A673 (cell line): ENCODE measurements at places on chromosomes 13 and 19. TPM values are rescaled to one million over a fixed set of nuclear protein-coding genes. Genes with fewer than 3 reads are reported as not detected.

The FOXA3 gene
- total RNA-seq = not detected in 2 replicates

The ZNF878 gene
- 1.3 and 1.5 TPM in 2 replicates for total RNA-seq

- no peaks in the 10 kb centered on the region for H3K27me3 ChIP-seq
- DNase-seq = no peak
Measured at GRCh38 chr19:4018775-4019504, 11.4 kb downstream of the PIAS4 start.

DNA sequence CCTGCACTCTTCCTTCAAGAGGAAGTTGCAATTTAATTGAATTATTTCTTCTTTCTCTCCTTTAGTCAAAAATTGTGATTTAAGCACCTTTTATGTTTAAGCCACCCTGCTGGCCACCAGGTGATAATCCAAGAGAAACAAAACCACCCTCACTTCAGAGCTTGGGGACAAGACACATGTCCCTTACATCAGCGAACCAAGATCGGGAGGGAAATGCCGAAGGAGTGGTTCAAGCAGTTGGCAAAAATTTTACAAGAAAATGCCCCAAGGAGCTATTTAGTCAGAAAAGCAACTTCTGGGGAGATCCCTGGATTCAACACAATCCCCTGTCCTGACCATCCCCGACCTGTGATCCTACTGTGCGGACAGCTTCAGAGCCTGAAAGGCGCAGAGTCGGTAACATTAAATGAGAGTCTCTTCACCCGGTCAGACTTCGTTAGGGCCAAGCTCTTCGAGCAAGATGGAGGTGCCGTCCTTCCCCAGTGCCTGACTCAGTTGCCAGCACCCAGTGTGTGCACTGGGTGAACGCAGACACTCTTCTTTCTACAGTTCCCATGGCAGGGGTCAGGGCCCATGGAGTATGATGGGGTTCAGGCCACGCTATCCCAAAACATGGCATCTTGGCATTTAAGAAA lies 78.6 kb upstream of the TM9SF2 start:
- H3K27me3 ChIP-seq = no peaks in the 10 kb centered on the region
- H3K4me3 ChIP-seq = no peak overlapping the region
- H3K27ac ChIP-seq = no peak overlapping the region
- DNase-seq = no peak

DNA sequence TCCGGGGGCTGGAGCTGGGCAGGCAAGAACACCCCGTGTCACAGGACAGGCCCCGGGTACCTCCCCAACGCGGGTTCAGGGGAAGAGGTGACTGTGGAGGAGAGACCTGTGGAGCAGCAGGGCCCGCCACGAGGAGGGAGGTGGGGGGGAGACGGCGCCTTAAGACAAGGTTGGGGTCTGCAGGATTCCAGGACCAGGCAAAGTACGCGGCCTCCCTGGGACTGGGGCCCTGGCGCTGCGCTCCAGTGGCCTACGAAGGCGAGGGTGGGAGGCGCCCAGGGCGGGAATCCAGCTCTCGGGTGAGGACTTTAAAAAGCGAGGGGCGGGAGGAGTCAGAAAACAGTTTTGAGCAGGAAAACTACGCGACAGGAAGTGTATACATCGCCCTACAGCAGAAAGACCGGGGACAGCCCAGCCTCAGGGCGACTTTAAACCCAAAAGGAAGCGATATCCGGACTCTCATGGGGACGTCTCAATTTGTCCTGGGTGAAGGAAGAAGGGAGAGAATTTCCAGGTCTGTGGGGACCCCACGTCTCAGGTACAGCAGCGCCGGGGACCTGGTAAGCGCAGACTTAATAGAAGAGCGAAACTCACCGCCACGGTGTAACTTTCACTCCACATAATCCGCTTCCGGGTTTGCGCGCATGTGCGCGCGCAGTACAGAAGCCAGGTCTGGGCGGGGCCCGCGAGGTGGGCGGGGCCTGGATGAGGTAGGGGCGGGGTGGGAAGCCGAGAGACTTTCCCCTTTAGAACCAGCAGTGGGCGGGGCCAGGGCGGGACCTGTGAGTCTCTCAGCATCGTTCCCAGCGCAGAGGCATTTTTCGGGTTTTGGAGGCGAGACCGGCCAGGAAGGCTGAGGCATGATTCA lies at the start of gene ZNF83:
Gene ZNF83, minus strand, starts transcription at position 638 of the 868 bp plus-strand sequence.
- H3K36me3 ChIP-seq = no peaks in the 10 kb centered on the region
- H3K27ac ChIP-seq = peak within 1 kb of the TSS; percentile 77
- DNase-seq = peak; percentile 96
- peak within 1 kb of the TSS; percentile 58 for H3K4me3 ChIP-seq

The KLK3 gene
- total RNA-seq = not detected in 2 replicates

The DCT gene
- not detected in 2 replicates for total RNA-seq

The TMEM255B gene
- 0.06 and 0.15 TPM in 2 replicates for total RNA-seq

The SMIM24 gene
- total RNA-seq = not detected in 2 replicates

DNA sequence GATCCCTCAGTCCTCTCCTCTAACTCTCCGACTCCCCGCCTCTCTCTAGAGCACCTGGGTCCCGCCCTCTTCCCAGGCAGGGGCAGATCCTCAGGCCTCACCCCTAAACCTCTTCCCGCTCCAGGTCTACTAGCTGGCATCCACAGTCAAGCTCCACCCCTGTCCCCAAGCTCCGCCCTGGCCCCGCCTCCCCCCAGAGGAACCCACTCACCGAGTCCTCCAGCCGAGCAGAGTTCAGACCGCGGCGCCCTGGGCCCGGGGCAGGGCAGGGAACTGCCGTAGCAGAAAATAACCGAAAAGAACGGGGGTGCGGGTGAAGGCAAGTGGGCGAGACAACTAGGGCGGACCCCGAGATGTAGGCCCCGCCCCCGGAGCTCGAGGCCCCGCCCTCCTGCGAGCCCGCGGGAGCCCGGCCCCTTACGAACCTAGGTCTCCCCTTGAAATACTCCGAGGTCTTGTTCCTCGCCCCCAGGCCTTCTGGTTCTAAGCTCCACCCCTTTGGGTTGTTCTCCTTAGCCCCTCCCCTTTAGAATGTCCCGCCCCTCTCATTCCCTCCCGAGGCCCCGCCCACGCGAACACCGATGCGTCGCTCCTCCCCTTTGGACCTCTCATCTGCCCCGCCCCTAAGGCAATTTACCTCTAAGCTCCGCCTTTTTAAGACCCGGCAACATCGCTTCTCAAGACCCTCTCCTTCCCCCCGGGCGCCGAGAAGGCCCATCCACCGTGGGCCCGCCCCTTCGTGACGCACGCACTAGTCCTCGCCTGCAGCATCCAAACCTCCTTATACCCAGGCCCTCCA lies at the start of gene GGN:
Gene GGN, minus strand, starts transcription at position 485 of the 799 bp plus-strand sequence. CDS start 773 bp downstream, outside the sequence.
- H3K4me3 ChIP-seq = peak within 1 kb of the TSS; percentile 80
- DNase-seq = peak; percentile 98
- peak within 1 kb of the TSS; percentile 77 for H3K27ac ChIP-seq

DNA sequence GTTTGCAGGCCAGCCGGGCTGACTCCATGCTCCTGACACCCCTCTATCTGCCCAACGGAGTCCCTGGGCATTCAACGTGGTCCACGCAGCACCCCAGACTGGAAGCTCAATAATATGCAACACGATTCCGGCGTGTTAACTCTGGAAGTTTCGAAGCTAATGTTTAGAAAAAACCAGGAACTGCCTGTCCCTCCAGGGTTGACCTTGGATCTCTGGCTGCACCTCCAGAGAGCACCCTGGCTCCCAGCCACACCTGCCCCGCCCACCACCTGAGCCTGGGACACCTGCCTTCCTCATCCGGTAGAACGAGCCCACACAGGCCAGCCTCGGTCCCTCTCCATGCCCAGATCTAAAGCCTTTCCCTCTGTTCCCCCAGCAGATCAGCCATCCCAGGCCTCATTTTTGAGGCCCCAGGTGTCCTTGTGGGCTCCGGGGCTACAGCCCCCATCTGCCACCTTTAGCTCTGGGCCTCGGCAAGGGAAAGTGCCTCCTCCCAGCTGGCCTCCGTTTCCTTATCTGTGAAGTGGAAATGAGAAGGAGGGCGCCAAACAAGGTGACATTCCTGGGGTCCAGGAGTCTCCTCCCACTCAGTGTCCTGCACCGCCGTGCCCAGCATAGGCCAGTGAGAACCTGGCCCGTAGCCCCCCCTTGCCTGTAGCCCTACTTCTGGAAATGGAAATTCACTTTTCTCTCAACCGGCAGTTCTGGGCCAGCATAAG lies 38.7 kb downstream of the KLF2 start:
- no peak overlapping the region for H3K27ac ChIP-seq
- H3K36me3 ChIP-seq = peaks cover 6% of the 10 kb centered on the region
- H3K4me3 ChIP-seq = no peak overlapping the region
- H3K27me3 ChIP-seq = no peaks in the 10 kb centered on the region
- H3K4me1 ChIP-seq = no peaks in the 10 kb centered on the region

GRCh38 chr13:102402290-102402689 lies 442 bp upstream of the FGF14 start:
- peak overlapping the region; percentile 82 for H3K27ac ChIP-seq
- DNase-seq = peak; percentile 95
- no peaks in the 10 kb centered on the region for H3K36me3 ChIP-seq
- peaks cover 12% of the 10 kb centered on the region for H3K4me1 ChIP-seq

The LHB gene
- total RNA-seq = not detected in 2 replicates

The ZNF534 gene
- not detected in 2 replicates for total RNA-seq

DNA sequence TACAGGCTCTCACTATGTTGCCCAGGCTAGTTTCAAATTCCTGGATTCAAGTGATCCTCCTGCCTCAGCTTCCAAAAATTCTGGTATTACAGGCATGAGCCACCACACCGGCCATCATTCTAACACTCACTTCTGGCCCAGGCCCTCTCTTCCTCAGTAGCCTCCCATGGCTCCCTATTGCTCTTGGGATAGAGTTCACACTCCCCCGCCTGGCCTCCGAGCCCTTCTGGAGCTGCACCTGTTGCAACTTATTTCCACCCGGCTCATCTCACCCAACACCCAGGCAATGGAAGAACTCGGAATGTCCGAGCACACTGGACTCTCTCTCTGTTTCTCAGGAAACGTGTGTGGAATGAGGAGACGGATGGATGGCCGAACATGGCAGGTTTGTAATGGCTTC lies 9.0 kb upstream of the SBK3 start:
- no peaks in the 10 kb centered on the region for H3K4me1 ChIP-seq
- no peak for DNase-seq
- no peak overlapping the region for H3K4me3 ChIP-seq
- no peak overlapping the region for H3K27ac ChIP-seq
- H3K27me3 ChIP-seq = no peaks in the 10 kb centered on the region

DNA sequence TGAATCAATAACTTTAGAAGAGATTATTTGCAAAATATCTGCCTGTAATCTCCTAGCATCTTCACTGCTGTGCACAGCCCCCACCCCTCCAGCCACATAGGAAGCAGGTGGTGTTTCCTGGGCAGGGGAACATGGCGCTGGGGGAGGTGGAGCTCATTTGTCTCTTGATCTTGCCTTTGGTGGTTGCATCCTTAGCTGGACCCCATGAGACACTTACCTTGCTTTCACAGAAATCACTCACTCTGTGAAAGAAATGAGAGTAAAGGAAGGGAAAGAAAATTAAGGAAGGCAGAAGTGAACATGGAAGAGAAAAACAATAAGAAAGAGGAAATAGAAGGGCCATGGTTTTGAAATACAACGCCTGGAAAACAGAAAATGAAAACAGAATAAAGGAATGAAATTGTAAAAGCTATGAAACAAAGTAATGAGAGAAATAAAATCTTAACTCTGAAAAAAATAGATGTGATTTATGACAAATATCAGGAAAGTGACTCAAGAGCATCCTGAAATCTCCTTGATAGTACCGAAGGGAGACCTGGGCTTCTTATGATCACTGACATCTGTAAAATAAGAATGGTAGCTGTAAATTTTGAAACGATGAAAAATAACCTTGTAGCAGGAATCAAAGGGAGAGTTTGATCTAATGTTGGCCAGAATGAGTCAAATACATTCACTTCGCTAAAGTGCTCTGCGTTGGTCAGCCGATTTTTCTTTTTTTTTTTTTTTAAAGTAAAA lies 17.2 kb upstream of the RNASEH2B start:
- no peaks in the 10 kb centered on the region for H3K36me3 ChIP-seq
- no peaks in the 10 kb centered on the region for H3K4me1 ChIP-seq
- no peak overlapping the region for H3K27ac ChIP-seq
- DNase-seq = no peak
- no peaks in the 10 kb centered on the region for H3K27me3 ChIP-seq
- no peak overlapping the region for H3K4me3 ChIP-seq

- no peak overlapping the region for H3K27ac ChIP-seq
- no peaks in the 10 kb centered on the region for H3K4me1 ChIP-seq
- no peak for DNase-seq
- no peak overlapping the region for H3K4me3 ChIP-seq
Measured at GRCh38 chr13:81326913-81327312, 986.0 kb upstream of the SPRY2 start.

The SYNE4 gene
- total RNA-seq = 0.70 TPM in 1 of 2 replicates, not detected in the other

DNA sequence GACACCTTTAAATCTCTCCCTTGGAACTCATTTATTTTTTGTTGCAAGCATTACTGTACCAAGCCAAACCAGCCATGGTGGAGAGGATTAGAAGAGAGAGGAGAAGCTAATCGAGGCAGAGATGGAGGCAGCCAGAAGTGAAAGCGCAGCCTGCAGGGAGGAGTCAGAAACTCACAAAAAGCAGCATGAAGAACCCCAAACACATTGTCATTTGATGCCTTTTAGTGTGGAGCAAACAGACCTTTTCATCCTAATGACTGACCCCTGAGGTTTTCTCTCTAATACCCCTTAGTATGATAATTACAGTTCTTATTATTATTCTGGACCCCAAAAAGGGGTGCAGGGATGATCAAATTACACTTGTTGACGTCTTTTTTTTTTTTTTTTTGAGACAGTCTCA lies 62.5 kb downstream of the TNFRSF19 start:
- no peak overlapping the region for H3K4me3 ChIP-seq
- H3K36me3 ChIP-seq = no peaks in the 10 kb centered on the region
- H3K27me3 ChIP-seq = no peaks in the 10 kb centered on the region
- no peak for DNase-seq
- no peak overlapping the region for H3K27ac ChIP-seq

DNA sequence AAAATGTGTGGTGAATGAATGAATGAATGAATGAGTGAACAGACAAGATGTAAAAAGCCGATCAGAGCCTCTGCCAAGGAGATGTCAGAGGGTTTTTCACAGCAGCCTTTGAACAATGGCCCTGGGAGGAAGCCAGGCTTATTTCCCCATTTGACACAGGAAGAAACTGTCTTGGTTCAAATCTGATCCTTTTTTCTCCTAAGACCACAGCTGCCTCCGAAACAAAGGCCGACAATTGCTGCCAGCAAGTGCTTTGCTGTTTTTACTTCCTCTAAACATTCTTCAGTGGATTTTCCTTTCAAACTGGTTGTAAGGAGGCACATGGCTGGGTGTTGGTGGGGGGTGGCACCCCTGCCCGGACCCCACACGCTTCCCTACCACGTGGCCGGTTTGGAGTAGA lies 44.2 kb upstream of the HOMER3 start:
- H3K27me3 ChIP-seq = no peaks in the 10 kb centered on the region
- H3K27ac ChIP-seq = peak overlapping the region; percentile 39
- peak; percentile 87 for DNase-seq
- peaks cover 20% of the 10 kb centered on the region for H3K4me1 ChIP-seq

DNA sequence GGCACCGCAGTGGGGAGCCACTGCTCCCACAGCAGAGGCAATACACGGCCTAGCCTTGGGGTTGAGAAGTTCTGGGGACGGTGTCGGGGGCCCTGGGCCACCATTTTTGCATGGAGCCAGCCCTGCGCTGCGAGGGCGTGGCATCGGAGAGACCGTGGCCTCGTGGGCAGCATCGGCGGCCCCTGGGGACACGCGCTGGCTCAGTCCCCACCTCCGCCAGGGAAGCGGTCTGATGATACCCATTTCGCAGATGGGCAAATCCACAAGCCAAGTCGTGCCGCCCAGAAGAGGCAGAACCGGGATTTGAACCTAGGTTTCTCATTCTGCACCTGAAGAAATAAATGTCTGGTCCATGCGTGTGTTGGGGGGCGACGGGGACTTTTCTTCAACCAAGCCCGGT lies 1.2 kb upstream of the UPK1A start:
- DNase-seq = no peak
- no peaks in the 10 kb centered on the region for H3K36me3 ChIP-seq
- no peak overlapping the region for H3K4me3 ChIP-seq
- H3K27ac ChIP-seq = no peak overlapping the region
- no peaks in the 10 kb centered on the region for H3K4me1 ChIP-seq
